ENCODE measurements at places on chromosomes 5 and 9. TPM values are rescaled to one million over a fixed set of nuclear protein-coding genes. Genes with fewer than 3 reads are reported as not detected.

The TXNDC15 gene
- 90.4 TPM for total RNA-seq

The SH3RF2 gene
- 7.6 TPM for total RNA-seq

The OLFML2A gene
- 2.4 TPM for total RNA-seq

The LIFR gene
- 8.9 TPM for total RNA-seq

The PAEP gene
- total RNA-seq: not detected

The NUTM2F gene
- not detected for total RNA-seq

The SAXO1 gene
- 0.10 TPM for total RNA-seq

The PCDHGB5 gene
- total RNA-seq: not detected

Data from M059J (cell line).